ENCODE measurements at places on chromosomes 3 and 15. TPM values are rescaled to one million over a fixed set of nuclear protein-coding genes. Genes with fewer than 3 reads are reported as not detected.

The OR5H14 gene
- polyA plus RNA-seq: not detected

The SKOR1 gene
- polyA plus RNA-seq: 0.43 TPM

The SLC22A13 gene
- polyA plus RNA-seq: 0.08 TPM

- DNase-seq: no peak
Observed at GRCh38 chr3:145448436-145448835, 712.5 kb downstream of the PLOD2 start.
